Fibroblast of pulmonary artery (primary cell): ENCODE measurements at places on chromosomes 5 and 9.
A peak's percentile ranks its signal among the peaks of the same experiment; 100 is the strongest.

GRCh38 chr5:34530637-34531036, 125.5 kb upstream of the RAI14 start:
- peak; percentile 91 for DNase-seq

DNA sequence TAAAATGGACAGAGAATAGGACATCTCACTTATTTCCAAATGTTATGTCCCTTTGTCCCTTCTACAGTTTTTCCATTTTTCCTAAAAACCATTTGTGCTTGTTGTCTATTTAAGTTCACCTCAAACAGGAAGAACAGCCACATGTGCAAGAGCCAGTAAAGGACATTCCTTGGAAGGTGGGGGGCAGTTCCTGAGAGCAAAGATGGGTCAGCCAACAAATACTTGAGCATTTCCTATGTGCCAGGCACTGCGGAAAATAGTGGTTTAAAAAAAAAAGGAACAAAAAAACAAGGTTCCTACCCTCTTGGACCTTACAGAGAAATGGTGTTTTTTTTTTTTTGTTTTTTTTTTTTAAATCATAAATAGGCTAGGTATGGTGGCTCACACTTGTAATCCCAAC, 26.8 kb downstream of the ANP32B start:
- peak; percentile 93 for DNase-seq

- peak; percentile 23 for DNase-seq
These were observed 57.3 kb upstream of the FNIP1 start for GRCh38 chr5:131854134-131854533.

DNA sequence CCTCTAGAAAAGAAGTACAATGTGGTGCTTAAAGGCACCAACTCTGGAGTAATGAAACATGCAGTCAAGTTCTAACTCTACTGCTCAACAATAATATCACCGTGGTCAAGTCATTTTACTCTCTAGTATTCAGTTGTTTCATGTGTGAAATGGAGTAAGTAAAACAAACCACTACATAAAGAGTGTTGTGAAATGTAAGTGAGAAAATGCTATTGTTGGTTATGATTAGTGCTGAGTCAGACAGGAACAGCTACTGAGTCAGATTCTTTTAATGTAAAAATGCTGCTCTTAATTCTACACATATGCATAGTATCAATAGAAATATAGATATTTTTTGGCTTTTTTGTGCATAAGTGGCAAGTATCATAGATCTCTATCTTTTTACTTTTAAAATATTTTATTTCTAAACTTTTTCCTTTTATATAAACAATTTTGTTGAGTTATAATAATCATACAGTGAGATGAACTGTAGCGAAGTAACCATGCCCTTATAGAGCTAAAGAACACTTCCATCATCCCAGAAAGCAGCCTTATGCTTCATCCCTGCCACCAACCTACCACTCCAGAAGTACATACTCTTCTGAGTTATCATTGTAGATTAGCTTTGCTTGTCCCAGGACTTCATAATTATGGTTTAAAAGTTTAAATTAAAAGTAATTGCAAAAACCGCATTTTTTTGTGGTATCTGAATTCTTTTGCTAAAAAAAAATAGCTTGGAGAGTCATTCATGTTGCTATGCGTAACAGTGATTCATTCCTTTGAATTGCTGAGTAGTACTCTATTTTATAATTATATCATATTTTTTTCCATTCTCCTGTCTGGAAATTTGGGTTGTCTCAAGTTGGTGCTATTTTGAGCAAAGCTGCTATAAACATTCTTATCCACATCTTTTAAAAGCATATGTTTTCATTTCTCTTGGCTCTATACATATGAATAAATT, 548.2 kb upstream of the CLINT1 start:
- peak; percentile 78 for DNase-seq

GRCh38 chr9:88874391-88874790, 116.9 kb upstream of the S1PR3 start:
- DNase-seq: peak; percentile 6

DNA sequence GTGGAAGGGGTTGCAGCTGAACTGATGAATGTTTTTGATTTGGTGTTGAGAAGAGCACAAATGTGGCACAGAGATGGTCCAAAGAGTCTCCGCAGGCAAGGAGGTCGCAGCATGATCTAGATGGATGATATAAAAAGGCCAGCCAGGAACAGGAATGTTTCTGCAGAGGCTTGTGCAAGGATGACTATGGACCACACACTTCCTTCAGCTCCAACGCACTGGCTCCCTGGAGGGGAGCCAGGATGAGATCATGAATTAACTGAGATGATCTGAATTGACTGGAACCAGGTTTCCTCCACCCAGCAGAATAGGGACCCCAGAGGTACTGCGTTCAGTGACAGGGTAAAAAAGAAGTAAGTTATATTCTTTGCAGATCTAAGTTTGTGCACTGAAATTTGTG, 89.0 kb downstream of the ARSB start:
- peak; percentile 75 for DNase-seq

- DNase-seq: no peak
These were observed 453 bp downstream of the PTRH1 start for GRCh38 chr9:127714951-127715469.
